ENCODE measurements at places on chromosomes 11 and 22.

DNA sequence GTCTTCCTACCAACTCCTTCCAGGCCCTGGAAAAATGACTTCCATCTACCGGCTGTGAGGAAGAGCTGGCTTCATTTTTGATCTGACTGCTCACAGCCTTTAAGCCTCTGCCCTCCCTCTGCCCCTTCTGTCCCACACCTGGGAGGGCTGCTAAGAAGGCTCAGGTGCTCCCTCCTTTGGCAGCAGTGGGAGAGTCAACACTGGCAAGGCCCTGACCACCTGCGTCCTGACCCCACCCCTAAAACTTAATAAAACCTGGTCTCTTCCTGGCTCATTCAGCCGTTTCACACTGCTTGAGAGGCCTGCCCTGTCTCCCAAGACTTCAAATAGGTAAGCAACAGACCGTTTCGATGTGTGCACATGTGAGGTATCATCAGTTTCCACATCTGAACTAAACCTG is 52.1 kb upstream of the NFRKB start:
- no peak for DNase-seq

DNA sequence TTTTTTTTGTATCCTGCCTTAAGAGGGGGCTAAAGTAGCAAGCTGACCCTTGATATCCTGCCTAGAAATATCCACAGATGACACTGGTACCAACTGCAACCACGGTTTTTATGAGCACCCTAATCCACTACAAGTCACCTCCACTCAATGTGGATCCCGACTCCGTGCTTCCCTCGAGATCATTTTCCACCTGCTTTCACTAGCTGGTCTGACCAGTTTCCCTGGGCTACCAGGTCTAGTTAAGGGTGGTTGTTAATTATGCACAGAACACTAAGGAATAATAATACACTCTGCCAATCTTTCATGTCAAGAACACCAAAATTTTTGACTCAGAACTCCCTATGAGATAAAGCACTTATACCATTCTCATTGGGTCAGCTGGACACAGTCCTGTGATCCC is 82.3 kb downstream of the ABTB2 start:
- DNase-seq: no peak

DNA sequence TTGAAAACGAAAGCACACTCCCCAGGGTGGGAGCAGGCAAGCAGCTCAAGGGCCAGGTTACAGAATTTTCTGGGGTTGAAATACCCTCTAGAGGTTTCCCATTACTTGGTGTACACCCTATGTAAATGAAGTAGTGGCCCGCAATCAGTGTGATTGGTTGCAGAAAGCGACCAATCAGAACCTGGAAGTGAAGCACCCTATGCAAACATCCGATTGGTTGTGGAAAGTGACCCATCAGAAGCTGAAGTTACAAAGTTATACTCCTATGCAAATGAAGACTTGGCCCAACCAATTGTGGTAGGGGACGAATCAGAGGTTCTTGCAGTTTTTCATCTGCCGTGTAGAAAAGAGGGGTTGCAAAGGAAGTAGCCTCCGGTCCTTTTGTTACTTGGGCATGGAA is 19.2 kb downstream of the PRR5 start:
- DNase-seq: no peak

GRCh38 chr11:933142-933851 is 7.6 kb downstream of the AP2A2 start:
- no peak for DNase-seq

DNA sequence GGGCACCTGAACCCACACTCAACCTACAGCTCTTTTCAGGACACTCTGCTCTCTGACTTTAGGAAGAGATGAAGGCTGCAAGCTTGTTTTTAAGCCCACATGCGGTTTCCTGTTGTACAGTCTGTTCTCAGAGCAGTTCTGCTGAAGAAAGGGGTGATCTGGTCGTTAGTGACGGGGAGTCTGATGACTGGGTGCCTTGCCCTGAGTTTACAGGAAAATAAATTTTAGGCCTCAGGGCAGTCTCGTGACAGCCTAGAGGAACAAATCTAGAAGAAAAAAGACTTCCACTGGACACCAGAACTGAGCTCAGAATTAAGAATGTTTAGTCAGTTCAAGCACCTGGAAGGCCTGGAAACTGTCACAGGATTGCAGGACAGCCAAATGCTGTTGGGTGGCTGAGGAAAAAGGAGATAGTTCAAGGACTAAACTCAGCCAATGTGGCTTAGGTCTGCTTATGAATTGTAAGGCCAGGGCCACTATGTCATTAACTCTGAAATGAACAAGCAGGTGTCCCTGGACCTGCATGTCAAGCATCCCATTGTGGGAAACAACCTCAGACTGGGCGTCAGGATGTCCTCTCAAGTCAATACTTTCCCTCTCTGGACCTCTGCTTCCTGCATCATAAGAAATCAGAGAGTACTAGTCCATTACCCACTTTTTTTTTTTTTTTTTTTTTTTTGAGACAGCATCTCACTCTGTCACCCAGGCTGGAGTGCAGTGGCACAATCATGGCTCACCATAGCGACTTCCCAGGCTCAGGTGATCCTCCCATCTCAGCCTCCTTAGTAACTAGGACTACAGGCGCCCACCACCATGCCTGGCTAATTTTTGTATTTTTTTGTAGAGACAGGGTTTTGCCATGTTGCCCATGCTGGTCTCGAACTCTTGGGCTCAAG is 5.7 kb downstream of the PIK3IP1 start:
- DNase-seq: no peak

GRCh38 chr22:43334378-43334777 is 8.8 kb downstream of the SCUBE1 start:
- no peak for DNase-seq

All from globus pallidus (tissue), 1 donor.